ENCODE measurements at places on chromosomes 5 and 9.

DNA sequence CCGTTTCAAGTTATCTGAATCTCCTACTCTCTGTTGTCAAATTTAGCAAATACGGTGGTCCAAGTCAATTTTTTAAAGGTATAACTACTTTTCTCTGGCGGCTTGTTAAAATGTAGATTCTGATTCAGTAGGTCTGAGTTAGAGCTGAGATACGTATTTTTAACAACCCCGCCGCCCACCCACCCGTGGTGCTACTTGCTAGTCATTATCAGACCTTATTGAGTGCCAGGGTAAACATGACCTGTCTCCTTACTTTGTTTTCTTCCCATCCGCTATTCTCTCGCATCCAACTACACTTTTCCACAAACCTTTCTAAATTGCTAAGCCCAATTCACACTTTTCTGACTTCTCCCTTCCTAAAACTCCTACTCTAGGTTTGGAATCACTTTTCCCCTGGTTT lies 694 bp upstream of the PLAA start:
- DNase-seq = no peak

GRCh38 chr9:115531410-115532125 lies 413.6 kb upstream of the TNC start:
- DNase-seq = peak; percentile 64

DNA sequence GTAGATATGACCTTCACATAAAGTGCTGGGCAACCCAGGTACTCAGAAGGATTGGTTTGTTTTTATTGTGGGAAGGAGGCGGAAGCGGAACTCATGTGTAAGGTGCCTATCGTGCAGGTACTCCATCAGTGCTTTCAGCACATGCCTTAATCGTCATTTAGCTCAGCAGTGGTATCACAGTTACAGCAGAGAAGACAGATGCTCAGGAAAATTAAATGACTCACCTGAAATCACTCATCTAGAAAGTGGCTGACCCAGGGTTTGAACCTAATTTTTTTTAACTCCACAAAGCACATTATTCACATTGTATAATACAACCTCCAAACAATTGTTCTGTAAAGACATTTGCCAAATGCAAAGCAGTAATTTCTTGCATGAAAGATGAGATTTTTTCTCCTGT lies 2.2 kb downstream of the C5orf46 start:
- peak; percentile 64 for DNase-seq

GRCh38 chr5:24998641-24999040 lies 353.9 kb upstream of the CDH10 start:
- no peak for DNase-seq

- no peak for DNase-seq
These were observed 2.8 kb upstream of the ADRA1B start for GRCh38 chr5:159913501-159913900.

- peak; percentile 15 for DNase-seq
These were observed 438.7 kb downstream of the KDM4C start for GRCh38 chr9:7196467-7196866.

DNA sequence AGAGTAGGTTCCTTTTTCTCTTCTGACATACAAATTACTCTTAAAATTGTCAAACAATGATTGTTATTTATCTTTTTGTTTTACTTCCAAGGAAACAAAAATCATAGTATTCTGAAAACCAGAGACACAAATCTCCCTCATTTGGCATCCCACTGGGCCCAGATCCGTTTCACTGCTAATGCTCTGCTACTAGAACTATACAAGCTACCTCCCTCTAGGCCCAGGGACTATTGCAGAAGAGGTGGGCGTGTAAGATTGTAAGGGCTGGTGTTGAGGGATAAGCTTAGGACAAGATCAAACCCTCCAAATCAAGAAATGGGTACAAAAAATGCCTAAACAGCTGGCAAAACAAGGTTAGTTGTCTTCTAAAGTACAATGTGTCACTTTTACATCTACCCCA lies 928.9 kb upstream of the CDH10 start:
- no peak for DNase-seq

DNA sequence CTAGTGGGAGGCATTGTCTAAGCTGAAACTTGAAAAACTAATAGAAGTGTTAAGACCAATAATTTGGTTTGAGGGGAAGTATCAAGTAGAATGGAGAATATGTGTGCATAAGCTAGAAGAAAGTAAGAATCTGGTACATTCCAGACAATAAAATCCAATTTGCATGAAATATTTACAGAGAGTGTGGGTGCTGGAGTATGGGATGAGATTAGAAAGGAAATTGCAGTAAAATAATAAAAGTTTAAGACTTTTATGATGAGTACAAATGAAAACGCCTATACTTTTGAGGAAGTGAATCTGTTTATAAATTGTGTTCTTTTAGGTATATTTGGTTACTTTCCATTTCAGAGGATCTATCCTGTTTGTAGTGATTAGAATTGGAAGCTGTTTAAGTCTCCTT lies 165.4 kb upstream of the TNC start:
- DNase-seq = no peak

- no peak for DNase-seq
These were observed 70.3 kb upstream of the ADAMTS16 start for GRCh38 chr5:5069851-5070250.

GRCh38 chr5:148660346-148660660 lies 6.0 kb upstream of the HTR4 start:
- no peak for DNase-seq

GRCh38 chr5:147310059-147310704 lies 75.4 kb downstream of the STK32A start:
- DNase-seq = peak; percentile 92

DNA sequence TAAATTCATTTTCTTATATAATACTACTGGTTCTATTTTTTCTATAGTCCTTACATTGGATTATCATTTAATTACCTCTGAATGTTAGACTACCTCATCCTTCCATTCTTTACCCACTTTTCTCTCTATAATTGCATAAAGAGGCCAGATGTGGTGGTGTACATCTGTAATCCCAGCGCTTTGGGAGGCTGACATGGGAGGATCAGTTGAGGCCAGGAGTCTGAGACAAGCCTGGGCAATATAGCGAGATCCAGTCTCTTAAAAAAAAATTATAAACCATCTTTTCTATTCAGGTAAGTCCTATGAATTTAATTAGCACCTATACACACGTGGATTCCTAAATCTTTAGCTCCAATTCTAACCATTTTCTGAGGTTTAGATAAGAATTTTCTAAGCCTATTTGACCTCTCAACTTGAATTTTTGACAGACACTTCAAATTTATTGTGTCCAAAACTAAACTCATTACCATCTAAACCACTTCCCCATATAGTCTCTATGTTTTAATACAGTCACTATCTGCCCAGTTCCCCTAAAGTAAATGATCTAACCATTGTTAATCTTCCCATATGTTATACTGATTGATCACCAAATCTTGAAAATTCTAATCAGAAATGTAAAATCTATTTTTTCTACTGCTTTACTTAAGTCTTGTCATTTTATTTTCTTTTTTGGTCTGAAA lies 33.0 kb upstream of the CHD1 start:
- DNase-seq = no peak

GRCh38 chr5:163172540-163173338 lies 264.7 kb upstream of the CCNG1 start:
- no peak for DNase-seq

GRCh38 chr5:63053019-63053638 lies 474.5 kb downstream of the LRRC70 start:
- DNase-seq = peak; percentile 8

DNA sequence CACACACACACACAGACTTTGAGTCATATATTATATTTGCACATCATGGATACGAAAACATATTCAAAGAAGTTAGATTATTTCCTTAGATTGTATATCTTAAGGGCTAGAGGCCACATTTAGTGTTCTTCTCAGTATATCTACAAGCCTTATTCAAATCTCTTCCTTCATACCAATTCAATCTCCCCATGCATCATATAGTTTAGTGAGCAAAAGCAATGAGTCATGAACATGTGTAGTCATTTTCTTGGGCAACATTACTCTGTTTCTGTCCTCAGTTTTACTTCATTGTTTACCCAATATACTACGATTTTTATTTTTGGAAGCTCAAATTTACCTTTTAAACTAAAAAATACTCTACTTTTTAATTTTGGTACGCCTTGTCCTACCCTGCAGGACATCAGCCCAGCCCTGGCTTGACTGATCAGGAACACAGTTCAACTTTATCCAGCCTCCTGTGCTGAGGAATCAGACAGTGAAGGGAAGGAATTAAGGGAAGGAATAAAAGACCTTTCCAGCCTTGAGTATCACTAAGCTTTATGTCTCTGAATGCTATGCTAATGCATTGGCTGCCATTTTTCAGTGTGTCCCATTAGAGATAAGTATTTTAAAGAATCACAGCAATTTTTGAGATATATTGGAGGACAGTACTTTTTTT lies 101.7 kb upstream of the FST start:
- peak; percentile 82 for DNase-seq

GRCh38 chr9:96164268-96164683 lies 137.7 kb downstream of the HSD17B3 start:
- DNase-seq = no peak

DNA sequence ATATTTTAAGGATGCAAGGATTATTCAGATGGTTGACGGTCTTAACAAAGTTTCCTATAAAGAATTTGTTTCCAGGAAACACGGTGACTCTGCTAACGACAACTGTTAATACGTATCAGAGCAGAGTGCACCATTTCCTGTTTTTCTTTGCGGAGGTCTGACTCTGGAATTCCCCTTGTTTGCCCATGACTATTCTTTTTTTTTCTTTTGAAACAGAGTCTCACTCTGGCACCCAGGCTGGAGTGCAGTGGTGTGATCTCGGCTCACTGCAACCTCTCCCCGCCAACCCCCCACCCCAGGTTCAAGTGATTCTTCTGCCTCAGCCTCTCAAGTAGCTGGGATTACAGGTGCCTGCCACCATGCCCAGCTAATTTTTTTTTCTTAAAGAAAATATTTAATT lies 115.9 kb downstream of the CDC42SE2 start:
- peak; percentile 58 for DNase-seq

DNA sequence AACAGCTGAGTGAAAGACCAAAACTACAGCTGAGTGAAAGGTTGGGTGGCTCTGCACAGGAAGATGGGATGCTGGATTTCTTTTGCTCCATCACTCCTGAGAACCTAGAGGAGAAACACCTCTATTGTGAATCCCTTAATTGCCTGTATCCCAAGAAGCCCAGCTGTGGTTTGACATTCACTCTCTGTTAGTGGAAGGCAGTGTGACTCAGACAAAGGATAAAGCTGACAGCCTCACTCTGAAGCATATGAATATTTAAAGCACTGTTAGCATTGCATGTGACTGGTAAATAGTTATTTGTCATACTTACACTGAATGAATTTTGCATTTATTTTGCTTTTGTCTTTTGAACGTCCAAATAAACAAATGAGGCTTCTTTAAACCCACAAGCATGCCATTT lies 367.1 kb upstream of the RIOK2 start:
- DNase-seq = peak; percentile 79

DNA sequence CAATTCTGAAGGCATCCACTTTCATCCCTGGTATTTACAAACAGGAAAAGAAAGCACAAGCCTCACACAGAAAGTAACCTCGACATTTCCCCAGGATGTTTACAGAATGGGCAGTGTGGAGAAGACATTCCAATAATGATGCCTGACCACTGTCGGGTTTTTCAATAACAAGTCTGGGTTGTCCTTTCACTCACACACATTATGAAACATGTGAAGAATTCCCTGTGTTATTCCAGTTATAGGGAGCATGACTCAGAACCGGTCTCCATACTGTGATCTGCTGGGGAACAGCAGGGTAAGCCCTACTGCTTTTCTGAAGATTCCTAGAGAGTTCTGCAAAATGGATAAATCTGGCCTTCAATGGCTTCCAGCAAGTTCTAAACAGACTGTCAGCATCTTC lies 155.3 kb downstream of the ADAMTS12 start:
- no peak for DNase-seq

Measured in epithelial cell of esophagus (primary cell).